ENCODE measurements at places on chromosomes 16 and 17.

DNA sequence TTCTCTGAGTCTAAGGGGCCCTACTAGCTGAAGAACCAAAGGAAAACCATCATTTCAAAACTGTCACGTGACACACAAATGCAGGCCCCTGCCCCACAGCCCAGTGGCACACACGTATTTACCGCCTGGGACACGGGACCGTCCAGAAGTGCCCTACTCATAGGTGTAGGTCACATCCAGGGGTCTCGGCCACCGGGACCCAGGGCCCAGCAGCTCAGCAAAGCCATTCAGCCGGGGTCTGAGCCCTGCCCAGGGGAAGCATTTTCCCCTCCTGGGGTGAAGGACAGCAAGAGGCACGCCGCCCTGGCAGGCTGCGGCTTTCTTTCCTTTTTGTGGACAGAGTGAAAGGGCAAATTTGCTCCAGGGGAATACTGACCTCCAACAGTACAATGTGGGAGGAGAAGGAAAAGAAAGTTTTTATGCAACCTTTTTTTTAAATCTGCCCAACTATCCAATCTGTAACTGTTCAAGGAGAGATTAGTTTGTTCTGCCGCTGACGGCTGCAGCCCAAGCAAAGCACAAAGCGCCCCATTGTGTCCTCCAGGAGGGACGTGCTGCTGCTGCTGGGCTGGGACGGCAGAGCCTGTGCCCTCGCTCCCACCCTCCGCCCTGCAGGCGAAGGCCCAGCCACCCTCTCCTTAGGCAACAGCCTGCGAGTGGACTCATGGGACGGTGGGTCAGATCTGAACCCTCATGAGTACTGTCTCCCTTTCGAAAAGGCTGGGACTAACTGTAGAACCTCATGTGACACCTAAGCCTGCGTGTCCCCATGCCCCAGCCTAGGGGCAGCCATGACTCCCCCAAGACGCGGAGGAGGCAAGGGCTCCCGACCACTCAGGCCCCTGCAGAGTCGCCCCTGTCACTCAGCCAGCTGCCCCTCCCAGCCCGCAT, 21.3 kb downstream of the SLC7A5 start:
- DNase-seq = peak; percentile 79

DNA sequence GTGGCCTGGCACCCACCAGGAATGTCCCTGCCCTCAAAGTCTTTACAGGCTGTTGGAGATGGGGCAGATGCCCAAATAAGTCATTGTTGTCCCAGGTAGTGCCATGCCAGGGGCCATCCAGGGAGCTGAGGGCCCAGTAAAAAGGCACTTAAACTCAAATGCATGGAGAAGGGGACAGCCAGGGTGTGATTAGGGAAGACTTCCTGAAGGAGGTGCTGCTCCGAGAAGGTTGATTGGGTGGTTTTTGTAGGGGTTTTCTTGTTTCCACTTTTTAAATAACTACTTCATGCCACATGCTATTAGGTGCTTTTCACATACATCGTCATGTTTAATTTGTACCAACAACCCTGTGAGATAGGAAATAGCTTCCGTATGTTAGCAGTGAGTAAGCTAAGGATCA, 66.9 kb downstream of the RAI1 start:
- DNase-seq = no peak

DNA sequence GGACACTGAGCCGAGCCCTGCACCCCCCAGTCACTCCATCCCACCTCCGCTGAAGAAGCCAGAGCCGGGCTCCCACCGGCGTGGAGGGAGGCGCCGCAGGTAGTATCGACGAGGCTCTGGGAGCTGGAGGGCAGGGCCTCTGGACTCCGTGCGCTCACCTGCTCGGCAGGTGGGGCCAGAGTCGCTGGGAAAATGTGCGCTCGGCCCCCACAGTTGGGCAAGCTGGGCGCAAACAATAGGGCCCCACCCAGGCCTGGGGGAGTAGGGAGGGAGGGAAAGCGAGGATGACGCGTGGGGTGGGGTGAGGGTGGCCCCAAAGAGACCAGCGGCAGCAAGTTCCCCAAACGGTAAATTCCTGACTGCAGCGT, 668 bp downstream of the JUP start:
- no peak for DNase-seq

DNA sequence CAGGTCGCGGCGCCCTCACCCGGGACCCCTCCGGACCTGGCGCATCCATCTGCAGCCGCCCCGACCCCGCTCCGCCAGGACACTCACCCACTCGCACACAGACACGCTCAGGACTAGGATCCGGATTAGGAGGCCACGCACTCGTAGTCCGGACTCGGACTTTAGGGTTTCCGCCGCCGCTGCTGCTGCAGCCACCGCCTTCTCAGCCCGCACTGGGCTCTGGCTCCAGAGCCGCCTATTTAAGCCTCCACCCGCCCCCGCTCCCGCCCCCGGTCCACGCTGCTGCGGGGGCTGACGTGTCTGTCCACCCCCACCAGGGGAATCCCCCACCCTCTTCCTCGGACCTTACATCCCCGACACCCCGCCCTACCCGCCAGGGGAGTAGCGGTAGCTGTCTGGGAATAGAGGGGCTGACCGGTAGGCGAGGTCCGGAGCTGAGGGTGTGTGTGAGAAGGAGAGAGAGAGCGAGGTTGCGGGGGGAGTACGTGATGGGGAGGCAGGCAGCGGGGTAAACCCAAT, at the start of gene RRAD:
TSS of gene RRAD (minus strand) at position 214 of the 519 bp plus-strand sequence. CDS start 356 bp downstream, outside the sequence.
- no peak for DNase-seq

DNA sequence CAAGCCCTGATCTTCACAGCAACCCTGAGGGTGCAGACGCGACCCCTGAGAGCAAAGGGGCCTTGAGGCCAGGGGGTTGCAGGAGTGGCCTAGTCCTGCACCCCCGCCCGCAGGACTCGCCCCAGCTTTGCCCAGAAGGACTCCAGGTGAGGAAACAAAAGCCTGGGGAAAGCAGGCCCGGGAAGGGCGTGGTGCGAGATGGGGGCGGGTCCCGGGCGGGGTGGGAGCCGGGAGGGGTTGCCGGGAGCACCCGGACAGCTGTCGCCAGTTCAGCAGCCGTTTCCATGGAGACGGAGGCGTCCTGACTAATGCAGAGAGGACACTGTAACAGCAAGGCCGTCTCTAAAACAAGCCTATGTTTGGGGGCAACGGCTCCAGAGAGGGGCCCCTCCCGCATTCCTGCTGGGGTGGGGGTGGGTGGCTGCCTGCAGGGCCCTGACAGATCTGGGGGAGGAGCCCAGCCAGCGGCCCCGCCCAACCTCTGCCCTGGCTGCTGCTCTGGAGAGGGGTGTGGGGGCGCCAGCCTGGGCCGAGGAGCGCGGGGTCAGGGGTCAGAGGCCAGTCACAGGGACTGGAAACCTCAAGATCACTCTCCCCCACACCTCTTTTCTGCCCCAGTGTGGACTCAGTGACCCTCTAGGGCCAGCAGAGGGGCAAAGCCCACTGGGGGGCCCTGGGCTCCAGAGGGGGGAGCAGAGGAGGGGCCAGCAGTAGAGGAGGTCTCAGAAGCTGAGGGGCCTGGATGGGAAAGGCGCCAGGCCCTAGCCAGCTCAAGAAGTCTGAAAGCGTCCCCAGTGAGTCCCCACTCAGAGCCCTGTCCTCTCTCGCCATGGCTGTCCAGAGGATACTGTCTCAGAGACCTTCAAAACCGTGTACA, 3.1 kb upstream of the TPPP3 start:
- peak; percentile 54 for DNase-seq

- no peak for DNase-seq
Observed at GRCh38 chr17:73302189-73302588, 9.6 kb downstream of the CDC42EP4 start.

- DNase-seq = no peak
Observed at GRCh38 chr17:42543190-42544079, 7.4 kb downstream of the NAGLU start.

GRCh38 chr17:7475764-7476422, 3.5 kb downstream of the ZBTB4 start:
- no peak for DNase-seq

DNA sequence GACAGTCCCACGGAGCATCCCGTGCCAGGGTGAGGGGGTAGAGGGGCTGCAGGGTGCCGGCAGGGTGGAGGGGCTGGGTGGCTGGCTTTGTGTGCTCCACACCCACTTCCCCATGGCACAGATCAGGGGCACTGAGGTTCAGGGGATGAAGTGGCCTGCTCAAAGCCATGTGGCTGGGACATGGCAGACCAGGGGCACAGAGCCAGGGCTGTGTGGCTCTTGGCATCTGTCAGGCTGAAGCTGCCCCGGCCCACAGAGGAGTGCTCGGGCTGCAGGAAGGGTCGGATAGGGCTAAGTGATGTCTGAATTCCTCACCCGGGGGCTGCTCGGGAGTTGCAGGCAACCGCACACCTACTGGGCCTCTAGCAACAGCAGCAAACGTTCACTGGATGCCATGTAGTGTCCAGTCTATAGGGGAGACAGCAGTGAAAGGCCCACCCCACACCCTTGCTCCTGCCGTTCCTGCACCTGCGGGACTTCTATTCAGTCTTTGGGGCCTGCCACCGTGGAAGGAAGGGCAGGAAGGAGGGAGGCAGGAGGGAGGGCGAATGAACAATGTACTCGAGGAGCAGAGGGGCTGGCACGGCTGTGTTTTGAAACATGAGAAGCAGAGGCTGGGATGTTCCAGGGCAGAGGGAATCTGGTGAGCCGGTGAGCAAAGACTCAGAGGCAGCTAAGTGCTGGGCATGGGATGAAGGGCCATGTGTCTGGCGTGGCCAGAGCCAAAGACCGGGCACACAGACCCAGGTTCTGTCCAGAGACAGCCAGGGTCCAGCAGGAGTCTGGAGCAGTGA, 15.1 kb downstream of the SLC5A10 start:
- DNase-seq = no peak

DNA sequence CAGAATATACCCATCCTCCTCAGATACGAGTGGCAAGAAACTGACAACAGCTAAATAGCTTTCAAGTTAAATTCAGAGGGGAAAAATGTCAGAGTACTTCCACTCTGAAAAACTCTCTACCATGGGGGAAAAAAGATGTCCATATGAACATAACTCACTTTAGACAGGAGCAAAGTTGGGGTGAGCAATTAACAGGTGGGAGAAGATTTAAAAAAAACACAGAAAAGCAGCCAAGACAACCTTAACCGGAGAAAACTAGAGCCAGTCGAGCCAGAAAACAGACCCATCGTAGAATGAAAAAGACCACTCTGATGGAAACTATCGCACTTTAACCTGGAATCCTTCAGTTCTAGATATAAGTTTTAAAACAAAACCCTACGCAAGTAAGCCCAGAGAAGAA, 833 bp downstream of the TERF2 start:
- no peak for DNase-seq

- no peak for DNase-seq
Observed at GRCh38 chr17:37557482-37557881, 51.7 kb downstream of the SYNRG start.

GRCh38 chr17:14196377-14196997, 40.2 kb downstream of the CDRT15 start:
- DNase-seq = no peak

GRCh38 chr17:32523017-32523680, 36.4 kb downstream of the CDK5R1 start:
- DNase-seq = no peak

DNA sequence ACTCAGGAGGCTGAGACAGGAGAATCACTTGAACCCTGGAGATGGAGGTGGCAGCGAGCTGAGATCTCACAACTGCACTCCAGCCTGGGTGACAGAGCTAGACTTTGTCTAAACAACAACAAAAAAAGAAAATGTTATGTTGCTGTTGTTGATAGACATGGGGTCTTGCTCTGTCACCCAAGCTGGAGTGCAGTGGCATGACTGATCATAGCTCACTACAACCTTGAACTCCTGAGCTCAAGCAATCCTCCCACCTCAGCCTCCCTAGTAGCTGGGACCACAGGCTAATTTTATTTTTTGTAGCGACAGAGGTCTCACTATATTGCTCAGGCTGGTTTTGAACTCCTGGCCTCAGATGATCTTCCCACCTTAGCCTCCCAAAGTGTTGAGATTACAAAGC, 20.0 kb downstream of the FBXO47 start:
- no peak for DNase-seq

DNA sequence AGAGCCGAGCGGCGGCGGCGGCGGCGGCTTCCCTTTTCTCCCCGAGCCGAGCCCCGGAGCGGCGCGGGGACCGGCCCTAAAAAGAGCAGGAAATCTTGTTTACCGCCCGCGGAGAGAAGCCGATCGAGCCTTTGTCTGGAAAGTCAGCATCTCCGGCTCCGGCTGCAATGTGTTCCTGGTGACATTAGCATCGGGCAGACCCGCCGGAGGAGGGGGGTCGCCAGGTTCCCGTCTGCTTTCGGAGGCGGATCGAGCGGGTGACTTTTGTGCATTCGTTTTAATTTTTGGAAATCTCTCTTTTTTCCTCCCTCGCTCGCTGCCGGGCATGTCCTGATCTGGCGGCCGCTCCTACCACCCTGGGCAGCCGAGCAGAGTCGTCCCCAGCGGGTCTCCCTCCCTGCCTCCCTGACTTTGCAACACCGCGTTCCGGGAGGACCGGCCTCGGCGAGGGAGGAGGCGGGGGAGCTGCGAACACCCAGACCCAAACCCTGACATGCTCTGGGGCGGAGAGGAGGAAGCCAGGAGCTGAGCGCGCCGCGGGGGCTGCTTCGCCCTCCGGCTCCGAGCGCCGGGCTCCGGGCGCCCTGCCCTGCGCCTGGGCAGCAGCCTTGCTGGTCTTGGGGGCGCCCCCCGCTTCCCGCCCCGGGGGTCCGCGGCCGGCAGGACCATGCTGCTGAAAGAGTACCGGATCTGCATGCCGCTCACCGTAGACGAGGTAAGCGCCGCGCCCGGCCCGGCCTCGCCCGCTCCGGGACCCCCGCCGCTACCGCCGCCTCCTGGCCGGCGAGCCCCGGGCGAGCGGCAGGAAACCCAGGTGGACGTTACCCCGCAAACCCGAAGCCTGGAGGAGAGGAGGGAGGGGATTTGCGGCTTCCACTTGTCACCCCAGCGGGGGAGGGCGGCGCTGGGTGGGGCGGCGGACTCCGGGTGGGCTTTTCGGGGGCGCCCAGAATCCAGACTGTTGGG, 690 bp downstream of the PITPNC1 start:
- DNase-seq = peak; percentile 65

- no peak for DNase-seq
Observed at GRCh38 chr17:49731435-49731831, 23.7 kb upstream of the SLC35B1 start.

DNA sequence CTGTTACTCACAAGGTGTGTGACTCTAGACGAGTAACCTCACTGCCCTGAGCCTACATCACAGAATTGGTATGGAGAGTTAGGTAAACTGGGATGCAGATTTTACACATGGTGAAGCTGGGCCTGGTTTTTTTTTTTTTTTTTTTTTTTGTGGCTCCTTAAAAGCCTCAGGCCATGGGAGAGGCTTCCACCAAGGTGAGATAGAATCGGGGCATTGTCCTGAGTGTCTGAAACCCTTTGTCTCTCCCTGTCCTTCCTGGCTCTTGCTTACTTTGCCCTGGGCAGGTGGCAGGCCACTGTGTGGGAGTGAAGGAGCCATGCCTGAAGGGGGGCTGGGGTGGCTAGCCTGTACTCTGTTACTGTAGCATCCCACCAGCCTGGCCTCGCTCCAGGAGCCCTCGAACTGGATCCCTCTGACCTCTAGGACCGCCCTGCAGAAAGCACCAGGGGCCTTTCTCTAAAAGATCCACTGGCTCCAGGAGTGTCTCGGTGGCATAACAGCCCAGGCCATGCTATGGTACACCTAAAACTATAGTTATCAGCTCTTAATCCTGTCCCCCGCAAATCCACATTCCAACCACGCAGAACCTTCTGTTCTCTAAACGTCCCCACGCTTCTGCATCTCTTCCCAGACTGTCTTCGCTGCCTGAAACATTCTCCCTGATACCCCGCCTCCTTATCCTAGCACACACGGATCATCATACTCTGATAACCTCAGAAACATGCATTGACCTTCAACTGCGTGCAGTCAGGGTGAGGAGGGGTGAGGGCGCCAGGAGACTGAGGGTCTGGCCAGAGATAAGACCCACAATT, 1.7 kb upstream of the SLC13A2 start:
- no peak for DNase-seq

- DNase-seq = no peak
Observed at GRCh38 chr16:57966204-57966771, 4.6 kb downstream of the CNGB1 start.
